NCI-H446 (cell line): ENCODE measurements at places on chromosomes 4 and X.

- peak; percentile 52 for DNase-seq
Observed at GRCh38 chr4:68271851-68272357, 26.4 kb upstream of the TMPRSS11B start.

GRCh38 chr4:184838249-184839074 is 12.7 kb upstream of the ACSL1 start:
- no peak for DNase-seq

GRCh38 chr4:152408514-152409327 is 127.2 kb downstream of the FBXW7 start:
- peak; percentile 35 for DNase-seq

DNA sequence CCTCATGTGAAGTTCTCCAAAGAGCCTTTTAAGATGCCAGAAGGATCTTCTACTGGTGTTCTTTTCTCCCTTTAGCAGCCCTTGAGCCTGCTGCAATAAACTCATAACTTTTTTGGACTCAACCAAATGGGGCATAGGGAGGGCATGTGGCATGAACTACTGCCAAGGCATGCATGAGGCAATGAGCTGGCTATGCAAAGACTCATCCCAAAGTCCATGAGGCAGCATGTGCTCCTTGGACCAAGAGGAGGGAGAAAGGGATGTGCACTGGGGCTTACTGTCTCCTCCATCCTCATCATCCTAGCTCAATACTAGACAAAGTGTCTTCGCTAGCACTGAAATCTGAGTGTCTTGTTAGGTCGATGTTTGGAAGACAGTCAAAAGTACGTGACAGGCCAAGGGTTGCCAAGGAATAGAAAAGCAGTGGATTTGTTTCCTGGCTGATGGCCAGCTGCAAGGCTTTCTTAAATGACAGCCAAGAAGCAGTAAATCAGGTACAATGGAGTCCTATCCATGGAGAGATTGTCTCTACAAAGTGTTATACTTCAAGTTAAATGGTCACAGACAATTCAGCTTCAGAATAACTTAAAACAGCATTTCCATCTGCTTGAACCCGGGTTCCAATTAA is 44.5 kb upstream of the ATXN3L start:
- peak; percentile 85 for DNase-seq

DNA sequence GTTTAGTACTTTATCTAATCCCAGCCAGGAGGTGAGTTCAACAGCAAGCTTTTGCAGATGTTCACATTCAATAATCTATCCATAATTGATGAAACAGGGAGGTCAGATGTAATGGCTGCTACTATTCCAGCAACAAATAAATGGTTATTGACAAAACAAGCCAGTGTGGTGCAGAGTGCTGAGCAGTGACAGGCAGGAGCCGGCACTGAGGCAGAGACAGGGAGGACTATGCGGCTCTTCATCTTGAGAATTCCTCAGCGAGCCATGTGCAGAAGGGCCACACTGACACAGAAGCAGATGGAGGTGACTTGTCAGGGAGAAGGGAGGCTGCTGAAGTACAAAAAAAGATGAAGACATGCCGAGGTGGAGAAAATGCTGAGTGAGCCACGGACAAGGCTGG is 98.3 kb downstream of the TTC29 start:
- DNase-seq: no peak

DNA sequence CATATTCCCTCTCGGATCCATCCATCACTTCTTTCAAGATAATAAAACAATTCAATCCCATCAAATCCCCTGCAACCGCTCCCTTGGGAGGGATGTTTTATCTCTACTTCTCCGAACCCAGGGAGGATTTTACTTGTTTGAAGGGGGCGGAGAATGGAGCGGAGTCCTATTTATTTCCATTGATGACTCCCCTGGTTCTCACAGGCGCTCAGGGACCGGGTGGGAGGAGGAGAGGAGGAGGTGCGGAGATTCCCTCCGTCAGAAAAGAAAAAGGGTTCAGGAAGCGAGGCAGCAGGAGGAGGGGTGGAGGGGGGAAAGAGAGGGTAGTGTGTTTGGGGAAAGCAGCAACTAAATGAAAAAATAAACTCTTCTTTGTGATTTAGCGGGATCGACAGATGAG is 2.1 kb downstream of the NDNF start:
- no peak for DNase-seq

DNA sequence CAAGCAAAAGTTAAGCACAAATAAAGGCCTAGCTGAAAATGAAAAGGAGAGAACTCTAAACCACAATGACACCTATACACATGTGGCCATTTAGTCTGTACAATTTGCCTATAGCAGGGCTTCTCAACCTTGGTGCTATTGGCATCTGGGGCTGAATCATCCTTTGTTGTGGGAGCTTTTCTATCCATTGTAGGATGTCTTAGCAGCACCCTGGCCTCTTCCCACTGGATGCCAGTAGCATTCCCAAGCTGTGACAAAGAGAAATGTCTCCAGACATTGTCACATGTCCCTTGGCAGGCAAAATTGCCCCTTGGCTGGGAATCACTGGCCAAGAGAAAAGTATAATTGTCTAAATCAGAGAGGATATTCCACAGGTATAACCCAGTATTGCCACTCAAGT is 13.5 kb upstream of the PRPS2 start:
- no peak for DNase-seq
